Vagina (tissue), 2 donors: ENCODE measurements at places on chromosomes 1 and 21. TPM values are rescaled to one million over a fixed set of nuclear protein-coding genes. Genes with fewer than 3 reads are reported as not detected.

- no peak overlapping the region for H3K4me3 ChIP-seq
- H3K4me1 ChIP-seq, result no peaks in the 10 kb centered on the region
- H3K27me3 ChIP-seq, result no peaks in the 10 kb centered on the region
- no peaks in the 10 kb centered on the region for H3K36me3 ChIP-seq
These were observed 16.9 kb downstream of the TCEANC2 start for GRCh38 chr1:54070171-54070837.

- H3K36me3 ChIP-seq, result no peaks in the 10 kb centered on the region
- H3K27ac ChIP-seq, result no peak overlapping the region
- no peaks in the 10 kb centered on the region for H3K4me1 ChIP-seq
- H3K27me3 ChIP-seq, result no peaks in the 10 kb centered on the region
- DNase-seq, result no peak
These were observed 675.0 kb downstream of the KIF26B start for GRCh38 chr1:245829826-245830225.

DNA sequence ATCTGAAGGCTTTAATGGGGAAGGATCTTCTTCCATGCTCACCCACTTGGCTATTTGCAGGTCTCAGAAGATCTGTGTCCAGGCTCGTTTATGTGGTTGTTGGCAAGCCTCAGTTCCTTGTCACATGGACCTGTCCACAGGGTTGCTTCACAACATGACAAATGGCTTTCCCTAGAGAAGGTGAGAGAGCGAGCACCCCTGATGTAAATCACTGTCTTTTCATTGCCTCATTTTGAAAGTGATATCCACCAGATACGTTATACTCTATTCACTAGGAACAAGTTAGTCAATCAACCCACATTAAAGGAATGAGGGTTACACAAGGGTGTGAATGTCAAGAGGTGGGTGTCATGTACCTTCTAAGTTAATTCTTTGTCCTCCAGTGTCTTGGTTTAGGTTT, 433.3 kb downstream of the RPS6KC1 start:
- no peak for DNase-seq
- H3K4me3 ChIP-seq, result no peak overlapping the region
- H3K27me3 ChIP-seq, result no peaks in the 10 kb centered on the region
- H3K27ac ChIP-seq, result no peak overlapping the region
- no peaks in the 10 kb centered on the region for H3K36me3 ChIP-seq

DNA sequence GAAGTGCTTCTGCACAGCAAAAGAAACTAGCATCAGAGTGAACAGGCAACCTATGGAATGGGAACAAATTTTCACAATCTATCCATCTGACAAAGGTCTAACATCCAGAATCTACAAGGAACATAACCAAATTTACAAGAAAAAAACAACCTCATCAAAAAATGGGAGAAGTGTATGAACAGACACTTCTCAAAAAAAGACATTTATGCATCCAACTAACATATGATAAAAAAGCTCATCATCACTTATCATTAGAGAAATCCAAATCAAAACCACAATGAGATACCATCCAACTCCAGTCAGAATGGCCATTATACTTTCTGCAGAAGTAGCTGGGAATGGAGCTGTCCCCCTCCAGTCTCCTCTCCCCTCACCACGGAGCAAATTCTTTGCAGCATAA, 2.9 kb upstream of the OR2M3 start:
- no peak overlapping the region for H3K27ac ChIP-seq
- DNase-seq, result no peak
- no peaks in the 10 kb centered on the region for H3K27me3 ChIP-seq
- no peaks in the 10 kb centered on the region for H3K4me1 ChIP-seq
- no peaks in the 10 kb centered on the region for H3K36me3 ChIP-seq

DNA sequence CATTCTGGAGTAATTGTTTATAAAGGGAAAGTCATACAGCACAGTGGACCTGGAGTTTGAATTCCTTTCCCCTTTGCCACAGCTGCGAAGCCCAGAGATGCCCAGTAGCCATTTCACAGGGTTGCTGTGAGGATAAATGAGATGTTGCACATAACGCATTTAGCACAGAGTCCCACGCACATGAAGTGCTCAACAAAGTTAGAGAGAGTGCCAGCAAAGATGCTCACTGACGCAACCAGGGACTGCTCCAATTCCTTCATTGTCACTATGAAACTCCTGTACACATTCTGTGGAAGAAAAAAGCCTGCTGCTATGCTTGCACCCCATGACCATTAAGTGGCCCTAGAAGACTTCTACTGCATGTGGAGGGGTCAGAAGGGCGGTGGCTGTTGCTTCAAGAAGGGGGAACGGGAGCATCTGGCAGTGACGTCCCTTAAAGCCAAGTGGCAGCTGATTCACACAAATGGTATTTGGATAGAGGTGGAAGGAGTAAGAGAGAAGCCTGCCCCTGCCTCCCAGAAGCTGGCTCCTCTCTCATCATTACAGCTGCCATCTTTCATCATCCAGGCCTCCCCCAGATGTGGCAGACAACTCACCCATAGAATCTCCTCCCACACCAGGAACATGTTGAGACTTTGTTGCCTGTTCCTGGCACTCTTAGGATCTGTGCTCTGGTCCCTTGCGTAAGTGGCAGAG, 26.5 kb upstream of the VAV3 start:
- no peaks in the 10 kb centered on the region for H3K27me3 ChIP-seq
- H3K27ac ChIP-seq, result no peak overlapping the region
- H3K4me3 ChIP-seq, result no peak overlapping the region
- no peak for DNase-seq

GRCh38 chr1:185045814-185046492, 595 bp downstream of the RNF2 start:
- DNase-seq, result no peak
- no peaks in the 10 kb centered on the region for H3K36me3 ChIP-seq
- peaks cover 29% of the 10 kb centered on the region for H3K4me1 ChIP-seq
- H3K27ac ChIP-seq, result peak overlapping the region; percentile 92
- no peaks in the 10 kb centered on the region for H3K27me3 ChIP-seq
- peak overlapping the region; percentile 97 for H3K4me3 ChIP-seq

GRCh38 chr1:41711581-41711980, 207.1 kb downstream of the HIVEP3 start:
- no peaks in the 10 kb centered on the region for H3K27me3 ChIP-seq
- no peaks in the 10 kb centered on the region for H3K36me3 ChIP-seq
- H3K4me3 ChIP-seq, result no peak overlapping the region
- H3K4me1 ChIP-seq, result no peaks in the 10 kb centered on the region
- DNase-seq, result no peak

DNA sequence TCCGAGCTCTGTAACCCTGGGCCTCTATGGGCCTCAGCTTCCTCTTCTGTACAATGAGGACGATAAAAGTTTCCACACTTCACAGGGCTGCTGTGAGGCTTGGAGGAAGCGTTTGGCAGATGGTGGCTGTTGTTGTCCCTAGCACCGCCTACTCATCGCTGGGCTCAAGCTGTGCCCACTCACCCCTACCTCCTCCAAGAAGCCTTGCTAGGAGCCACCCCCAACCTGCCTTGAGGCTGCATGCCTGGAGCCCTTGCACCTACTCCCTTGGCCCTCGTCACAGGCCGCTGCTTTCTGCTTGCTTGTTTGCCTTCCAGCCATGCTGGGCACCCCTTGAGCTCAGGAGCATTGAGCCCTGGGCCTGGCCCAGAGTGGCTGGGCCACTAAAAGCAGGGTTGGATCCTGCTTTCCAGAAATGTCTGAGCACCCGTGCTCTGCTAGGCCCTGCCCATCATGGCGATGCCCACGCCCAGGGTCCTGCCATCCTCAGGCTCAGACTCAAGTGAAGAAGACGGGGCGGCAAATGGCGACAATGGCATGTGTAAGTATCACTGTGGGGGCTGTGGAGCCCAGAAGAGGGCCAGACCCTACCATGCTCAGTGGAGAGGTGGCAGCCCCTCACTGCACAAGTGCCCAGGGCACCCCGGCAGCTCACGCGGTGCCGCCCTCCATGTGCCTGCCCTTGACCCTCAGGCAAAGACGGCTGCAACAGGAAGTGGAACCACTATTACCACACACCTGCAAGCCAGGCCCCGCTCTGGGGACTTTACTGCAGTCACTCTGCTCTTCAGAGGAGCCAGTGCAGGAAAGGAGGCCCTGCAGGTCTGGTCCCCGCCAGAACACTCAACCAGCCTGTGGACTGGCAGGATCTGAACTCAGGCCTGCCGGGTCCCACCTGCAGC, 9.5 kb downstream of the SH3BGRL3 start:
- H3K36me3 ChIP-seq, result no peaks in the 10 kb centered on the region
- H3K4me1 ChIP-seq, result peaks cover 66% of the 10 kb centered on the region
- H3K4me3 ChIP-seq, result no peak overlapping the region
- no peak for DNase-seq
- no peak overlapping the region for H3K27ac ChIP-seq
- H3K27me3 ChIP-seq, result no peaks in the 10 kb centered on the region

GRCh38 chr1:205494115-205494514, 10.4 kb upstream of the CDK18 start:
- no peak overlapping the region for H3K4me3 ChIP-seq
- H3K27ac ChIP-seq, result peak overlapping the region; percentile 51
- H3K4me1 ChIP-seq, result peaks cover 24% of the 10 kb centered on the region
- H3K36me3 ChIP-seq, result no peaks in the 10 kb centered on the region

The NTMT2 gene
- not detected for total RNA-seq

The CLCA1 gene
- not detected for total RNA-seq

The OR10J1 gene
- total RNA-seq, result not detected

The HEYL gene
- 8.8 TPM for total RNA-seq

The CD84 gene
- 8.1 TPM for total RNA-seq

The TNFSF18 gene
- not detected for total RNA-seq

The ADGRL2 gene
- 68.0 TPM for total RNA-seq

The NBPF4 gene
- not detected for total RNA-seq
